ENCODE measurements at places on chromosomes 16 and 17.

- no peak for DNase-seq
These were observed 69.6 kb upstream of the GAS7 start for GRCh38 chr17:10268005-10268404.

DNA sequence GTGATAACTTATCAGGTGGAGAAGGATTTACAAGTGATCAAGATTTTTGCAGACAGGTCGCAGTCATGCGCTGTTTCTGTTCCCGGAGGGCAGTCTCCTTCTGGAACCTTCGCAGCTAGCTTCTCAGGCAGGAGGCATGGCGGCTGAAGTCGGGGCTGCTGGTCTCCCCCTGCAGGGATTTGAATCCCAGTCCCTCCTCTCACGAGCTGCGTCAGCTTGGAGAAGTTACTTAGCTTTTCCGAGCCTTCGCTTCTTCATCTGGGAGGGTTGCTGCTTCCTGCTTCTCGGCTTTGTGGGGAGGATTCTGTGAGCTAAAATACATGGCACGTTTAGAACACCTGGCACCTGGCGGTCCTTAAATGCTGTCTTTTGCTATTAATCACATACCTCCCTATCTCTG lies 287.8 kb upstream of the FOXF1 start:
- DNase-seq: no peak

- no peak for DNase-seq
These were observed 6.2 kb downstream of the MPP2 start for GRCh38 chr17:43900858-43901754.

DNA sequence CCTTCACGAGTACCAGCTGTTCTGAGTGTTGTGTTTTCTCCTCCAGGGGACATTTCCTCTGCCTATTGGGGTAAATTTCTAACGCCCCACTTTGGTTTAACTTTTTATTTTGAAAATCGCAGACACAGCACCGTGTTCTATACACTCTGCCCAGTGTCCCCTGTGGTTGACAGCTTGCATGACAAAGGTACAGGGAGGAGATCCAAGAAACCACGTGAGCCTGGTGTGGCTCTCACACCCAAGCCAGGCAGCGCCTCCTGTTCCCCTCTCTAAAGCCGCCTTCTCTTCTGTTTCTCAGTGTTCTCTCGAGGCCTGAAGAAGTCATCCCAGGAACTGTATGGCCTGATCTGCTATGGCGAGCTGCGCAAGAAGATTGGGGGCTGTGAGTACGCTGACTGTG lies 25.4 kb downstream of the CRAMP1 start:
- DNase-seq: no peak

DNA sequence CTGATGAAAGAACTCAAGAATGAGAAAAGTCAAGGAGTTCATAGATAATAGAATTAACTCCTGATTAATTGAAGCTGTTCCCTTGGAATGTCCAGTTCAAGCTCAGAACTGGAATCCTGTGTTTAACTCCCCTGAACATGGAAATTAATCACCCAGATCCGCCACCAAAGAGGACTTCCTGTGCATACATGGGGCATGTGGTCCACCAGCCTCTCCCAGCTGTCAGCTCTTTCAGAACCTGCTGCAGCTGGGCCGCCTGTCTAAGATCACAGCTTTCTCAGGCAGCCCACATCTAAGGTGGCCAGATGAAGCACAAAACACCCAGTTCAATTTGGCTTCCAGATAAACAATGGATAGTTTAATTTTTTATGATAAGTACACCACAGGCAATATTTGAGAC lies 203.7 kb upstream of the COX10 start:
- DNase-seq: no peak

- no peak for DNase-seq
These were observed 12.1 kb upstream of the USP10 start for GRCh38 chr16:84687715-84688114.

GRCh38 chr17:51006601-51007000 lies 114.1 kb downstream of the SPAG9 start:
- DNase-seq: no peak

DNA sequence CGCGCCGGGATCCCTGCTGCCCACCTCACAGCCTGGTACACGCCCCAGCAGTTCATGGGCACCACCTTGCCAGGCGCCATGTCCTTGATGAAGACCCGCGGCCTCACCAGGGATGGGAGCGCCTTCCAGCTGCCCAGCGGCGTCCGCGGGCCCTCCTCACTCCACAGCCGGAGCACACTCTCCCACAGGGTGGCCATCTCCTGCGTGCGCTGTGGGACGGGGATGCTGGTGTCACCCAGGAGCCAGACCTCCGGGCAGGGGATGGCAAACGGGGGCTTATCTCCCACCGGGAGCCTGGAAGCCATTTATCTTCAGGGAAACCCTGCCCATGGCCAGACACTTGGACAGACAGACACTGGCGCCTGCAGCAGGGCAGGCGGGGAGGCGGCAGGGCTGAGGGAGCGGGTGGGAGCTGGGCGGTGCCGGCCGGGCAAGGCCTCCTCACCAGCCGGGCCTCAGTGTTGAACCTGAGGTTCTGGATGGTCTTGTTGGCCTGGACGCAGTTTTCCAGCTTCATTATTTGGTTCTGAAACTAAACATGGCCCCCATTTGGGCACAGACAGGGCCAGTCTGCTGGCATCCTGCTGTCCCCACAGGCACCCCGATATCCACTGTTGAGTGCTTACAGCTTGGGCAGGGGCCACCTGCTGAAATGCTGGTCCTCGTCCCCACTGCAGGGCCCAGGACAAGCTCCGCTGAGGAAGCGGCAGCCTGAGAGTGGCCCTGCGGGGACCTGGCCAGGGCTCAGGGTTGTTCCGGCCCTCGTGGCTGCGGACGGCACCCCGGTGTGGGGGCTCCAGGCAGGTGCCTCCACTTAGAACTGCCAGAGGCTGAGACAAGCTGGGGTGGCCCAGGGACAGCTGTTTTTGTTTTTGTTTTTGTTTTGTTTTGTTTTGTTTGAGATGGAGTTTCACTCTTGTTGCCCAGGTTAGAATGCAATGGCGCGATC lies 4.0 kb downstream of the PERCC1 start:
- DNase-seq: no peak

GRCh38 chr17:49939318-49939717 lies 29.7 kb upstream of the DLX4 start:
- no peak for DNase-seq

- no peak for DNase-seq
These were observed 14.9 kb upstream of the FASN start for GRCh38 chr17:82112914-82113311.

DNA sequence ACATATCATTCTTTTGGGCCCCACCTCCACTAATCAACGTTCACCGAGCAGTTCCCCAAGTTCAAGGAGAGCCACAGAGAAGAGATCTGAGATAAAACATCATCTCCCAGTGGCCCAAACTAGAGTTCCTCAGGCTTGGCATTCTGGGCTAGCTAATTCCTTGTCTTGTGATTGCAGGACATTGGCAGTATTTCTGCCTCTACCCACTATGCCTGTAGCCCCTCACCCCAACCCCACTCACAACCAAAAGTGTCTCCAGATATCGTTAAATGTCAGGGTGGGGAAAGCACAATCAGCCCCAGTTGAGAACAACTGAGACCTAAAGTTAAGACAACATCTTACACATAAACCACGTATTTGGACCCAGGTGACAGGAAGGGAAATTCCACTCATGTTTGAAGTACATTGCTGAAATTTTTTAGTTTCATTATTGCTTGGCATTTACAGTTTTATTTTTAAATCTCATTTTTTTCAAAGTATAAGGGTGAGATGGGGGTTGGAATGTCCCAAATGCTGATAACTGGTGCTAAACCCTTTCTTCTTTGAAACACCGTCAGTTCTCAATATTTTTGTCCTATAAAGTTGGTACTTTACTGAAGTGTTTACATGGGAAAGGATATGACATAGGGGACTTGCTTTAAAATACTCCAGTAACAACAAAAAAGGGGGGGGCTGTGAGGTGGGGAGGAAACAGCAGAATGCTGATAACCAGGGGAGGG lies 13.6 kb downstream of the ZC3H7A start:
- DNase-seq: no peak

- DNase-seq: no peak
These were observed 78.8 kb upstream of the FOXF1 start for GRCh38 chr16:86431540-86431939.

- DNase-seq: peak; percentile 65
These were observed 4.6 kb upstream of the ADCY7 start for GRCh38 chr16:50261707-50262235.

DNA sequence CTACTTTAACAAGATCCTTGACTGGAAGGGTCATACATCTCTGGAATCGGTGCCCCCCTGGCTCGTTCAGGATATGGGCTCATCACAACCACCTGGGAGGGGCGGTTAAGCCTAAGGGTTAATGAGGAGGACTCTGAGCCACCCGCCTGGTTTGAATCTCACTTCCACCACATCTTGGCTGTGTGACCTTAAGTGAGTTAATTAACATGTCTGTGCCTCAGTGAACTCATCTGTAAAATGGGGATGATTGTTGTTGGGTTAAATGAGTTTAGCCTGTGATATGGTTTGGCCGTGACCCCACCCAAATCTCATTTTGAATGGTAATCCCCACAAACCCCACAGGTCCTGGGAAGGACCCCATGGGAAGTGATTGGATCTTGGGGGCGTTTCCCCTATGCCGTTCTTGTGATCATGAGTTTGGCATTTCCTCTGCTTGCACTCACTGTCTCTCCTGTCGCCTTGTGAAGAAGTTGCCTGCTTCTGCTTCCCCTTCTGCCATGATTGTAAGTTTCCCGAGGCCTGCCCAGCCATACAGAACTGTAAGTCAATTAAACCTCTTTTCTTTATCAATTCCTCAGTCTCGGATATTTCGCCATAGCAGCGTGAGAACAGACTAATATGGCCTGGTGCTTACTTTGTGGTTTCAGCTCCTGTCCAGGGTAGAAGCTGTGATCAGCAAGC lies 214.0 kb upstream of the CIBAR2 start:
- DNase-seq: no peak

- DNase-seq: no peak
These were observed 6.2 kb downstream of the SAMD14 start for GRCh38 chr17:50123649-50124349.

- no peak for DNase-seq
These were observed 42.6 kb upstream of the CLEC18B start for GRCh38 chr16:74463888-74464287.

DNA sequence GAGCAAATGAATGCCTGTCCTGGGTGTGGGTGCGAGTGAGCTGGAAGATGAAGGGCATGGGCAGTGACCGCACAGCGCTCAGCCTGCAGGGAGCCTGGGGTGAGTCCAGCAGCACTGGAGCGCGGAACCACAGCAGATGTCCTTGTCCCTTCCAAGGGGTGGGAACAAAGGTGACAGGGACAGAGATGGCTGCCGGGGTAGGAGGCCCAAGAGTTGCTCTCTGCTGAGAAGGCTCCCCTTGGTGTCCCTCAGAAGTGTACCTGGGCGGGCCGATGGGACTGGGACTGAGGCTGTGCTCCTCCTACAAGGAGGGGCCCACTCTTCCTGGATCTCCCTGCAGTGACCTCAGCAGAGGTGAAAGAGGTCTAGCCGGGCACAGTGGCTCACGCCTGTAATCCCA lies 7.6 kb upstream of the PGAP6 start:
- DNase-seq: no peak

DNA sequence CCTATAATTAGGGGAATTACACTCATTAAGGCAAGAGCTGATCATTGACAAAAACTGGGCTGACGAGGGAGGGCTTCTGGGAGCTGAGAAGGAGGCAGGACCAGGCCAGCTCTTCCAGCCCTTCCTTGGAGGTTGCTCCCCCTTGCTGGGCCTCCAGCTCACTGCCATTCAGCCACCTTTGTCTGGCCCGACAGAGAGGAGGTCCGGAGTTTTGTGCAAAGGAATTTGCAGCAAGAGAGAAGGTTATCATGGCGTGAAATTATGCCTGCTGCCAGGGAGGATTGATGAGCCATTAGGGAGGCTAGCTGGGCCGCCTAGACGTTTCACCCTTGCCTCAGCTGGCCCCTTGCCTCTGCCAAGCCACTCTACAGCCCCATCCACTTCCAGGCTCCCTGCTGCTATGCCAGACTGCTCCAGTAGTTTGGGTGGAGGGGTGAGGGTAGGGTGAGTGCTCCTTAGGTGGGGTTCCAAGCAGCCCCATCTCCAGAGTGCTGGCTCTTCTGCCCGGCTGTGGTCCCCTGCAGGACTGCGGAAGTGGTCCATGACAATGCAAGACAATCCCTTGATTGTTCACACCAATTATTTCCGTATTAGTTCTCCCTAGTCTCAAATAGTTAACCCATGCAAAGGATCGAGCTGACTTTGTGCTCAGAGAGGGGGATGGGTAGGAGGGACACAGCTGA lies 17.1 kb upstream of the PHF12 start:
- no peak for DNase-seq

- no peak for DNase-seq
These were observed 4.6 kb upstream of the ICAM2 start for GRCh38 chr17:64024781-64025731.

- DNase-seq: no peak
These were observed 44.4 kb downstream of the MAP1LC3B start for GRCh38 chr16:87436225-87437172.

- DNase-seq: no peak
These were observed 789.6 kb downstream of the CDH8 start for GRCh38 chr16:61246592-61246991.

DNA sequence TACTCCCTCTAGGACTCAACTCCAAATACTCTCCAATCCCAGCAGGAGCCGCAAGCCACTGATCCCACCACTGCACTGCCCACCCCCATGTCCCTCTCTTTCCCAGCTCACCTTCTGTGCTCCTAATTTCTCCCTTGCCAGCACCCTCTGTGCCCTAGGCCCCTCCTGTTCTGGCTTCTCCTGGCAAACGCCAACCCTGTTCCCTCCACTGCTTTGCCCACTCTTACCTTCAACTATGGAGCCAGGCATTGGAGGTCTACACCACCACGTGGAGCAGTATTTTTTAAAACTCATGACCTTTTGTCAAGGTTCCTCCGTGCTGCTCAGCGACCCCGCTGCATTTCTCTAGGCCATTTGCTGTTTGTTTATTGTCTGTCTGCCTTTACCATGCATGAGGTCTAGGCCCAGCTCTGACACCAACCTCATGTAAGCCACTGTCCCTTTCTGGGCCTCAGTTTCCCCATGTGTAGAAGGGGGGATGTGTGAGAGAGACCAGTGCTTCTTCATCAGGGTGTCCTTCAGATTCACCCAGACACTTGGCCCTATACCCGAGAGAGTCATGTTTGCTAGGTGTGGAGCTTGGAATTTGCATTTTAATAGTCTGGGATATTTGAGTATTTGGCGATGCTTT lies 4.6 kb downstream of the CCDC102A start:
- DNase-seq: no peak

DNA sequence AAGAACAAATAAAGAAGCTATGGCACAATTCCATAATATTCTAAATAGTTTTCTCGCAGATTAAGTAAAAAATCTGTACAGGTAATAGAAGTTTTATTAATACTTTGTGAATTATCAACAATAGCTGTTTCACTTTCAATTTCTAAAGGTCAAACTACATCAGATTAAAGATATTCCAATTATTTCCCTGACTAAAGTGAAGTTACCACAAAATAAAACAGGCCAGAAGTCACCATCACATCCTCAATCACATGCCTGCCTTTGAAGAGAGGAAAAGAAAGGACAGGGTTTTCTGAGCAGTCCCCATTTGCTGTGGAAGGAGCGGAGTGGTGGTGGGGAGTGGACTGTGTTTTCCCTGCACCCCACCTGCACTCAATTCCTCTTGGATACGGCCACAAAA lies 11.1 kb downstream of the ITFG1 start:
- DNase-seq: no peak
